NT2/D1 (cell line): ENCODE measurements at places on chromosomes 4 and X.

- no peak for DNase-seq
Measured at GRCh38 chr4:40373636-40374035, 38.5 kb downstream of the CHRNA9 start.

GRCh38 chr4:78331965-78332364, 219.6 kb upstream of the ANXA3 start:
- no peak for DNase-seq

DNA sequence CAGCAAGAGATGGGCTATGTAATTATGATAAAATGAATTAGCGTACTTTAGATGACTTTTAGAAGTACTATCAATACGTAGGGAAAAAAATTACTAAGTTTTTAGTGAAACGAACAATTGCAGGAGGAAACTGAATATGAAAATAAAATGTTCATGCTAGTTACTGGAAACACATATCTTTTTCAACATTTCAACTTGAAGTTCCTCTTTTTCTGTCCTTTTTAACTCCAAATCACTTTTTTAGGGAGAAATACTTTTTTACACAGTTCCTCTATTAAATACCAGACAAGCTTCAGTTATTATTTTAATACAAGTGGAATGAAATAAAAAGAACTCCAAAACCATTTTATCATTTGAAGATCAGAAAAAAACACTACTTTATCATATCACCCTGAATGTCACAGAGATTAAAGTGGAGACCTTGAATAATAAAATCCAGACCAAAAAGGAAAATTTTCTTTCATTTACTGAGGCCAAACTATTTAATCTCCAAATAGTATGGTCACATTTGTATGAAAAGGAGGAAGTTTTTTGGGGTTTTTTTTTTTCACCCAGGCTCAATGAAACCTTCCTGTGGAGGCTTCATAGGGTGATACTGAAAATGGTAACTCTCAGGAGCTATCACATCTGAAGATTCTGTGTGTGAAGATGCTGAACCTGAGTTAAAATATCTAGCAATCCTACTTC, 306.2 kb downstream of the INPP4B start:
- no peak for DNase-seq

DNA sequence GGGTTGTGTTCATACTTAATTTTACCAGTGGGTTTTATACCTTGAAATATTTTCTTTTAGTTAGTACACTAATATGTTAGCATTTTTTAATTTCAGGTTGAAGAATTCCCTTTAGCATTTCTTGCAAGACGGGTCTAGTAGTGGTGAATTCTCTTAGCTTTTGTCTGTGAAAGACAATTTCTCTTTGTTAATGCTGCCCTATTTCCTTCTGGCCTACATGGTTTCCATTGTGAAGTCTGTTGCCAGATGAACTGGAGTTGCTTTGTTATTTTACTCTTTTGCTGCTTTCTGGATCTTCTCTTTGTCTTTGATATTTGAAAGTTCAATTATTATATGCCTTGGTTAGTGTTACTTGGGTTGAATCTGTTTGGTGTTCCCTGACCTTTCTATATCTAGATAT, 25.0 kb upstream of the MTHFD2L start:
- no peak for DNase-seq

DNA sequence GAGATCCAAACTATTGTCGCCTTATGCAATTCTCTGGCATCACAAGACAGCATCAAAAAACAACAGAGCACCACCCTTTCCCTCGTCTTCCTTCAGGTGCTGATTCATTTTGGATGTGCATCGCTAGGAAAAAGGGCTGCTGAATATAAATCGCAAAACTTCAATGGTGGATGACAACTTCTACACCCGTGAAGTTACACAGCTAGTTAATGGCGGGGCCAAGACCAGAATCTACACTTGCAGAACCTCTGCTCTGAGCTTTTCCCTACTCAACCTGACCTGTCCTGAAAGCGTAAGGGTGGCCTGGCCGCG, 674 bp downstream of the GNPDA2 start:
- DNase-seq: no peak

DNA sequence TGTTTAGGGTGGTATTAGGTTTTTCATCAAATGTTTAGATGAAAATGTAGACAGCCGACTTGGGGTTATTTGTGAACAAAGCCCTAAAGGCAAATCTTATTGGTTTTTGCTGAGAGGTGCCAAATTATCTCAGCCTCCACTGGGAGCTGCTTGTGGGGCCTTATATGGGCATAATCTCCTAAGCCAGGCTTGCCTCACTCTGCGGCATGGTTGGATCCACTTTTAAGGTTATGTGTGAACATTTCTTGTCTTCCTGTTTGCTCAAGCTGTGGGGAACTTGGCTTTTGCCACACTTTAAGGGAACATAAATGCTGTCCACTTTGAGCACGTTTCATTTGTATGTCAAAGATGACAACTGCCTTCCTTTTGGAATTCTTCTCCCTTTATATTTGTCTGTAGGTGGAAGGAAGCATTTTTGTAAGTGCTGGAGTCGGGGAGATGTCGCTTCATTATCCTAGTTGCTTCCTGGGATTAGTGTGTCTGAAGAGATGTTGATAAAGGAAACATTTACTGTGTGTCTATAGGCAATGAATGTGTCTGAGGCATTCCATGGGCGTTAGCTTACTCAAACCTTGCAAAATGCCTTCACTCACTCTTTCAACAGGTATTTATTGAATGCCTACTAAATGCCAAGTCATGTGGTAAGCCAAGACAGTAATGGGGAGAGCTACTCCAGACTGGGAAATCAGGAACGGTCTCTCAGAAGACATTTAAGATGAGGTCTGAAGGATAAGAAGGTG, 78.3 kb downstream of the SLC9A6 start:
- no peak for DNase-seq

GRCh38 chr4:89275587-89275986, 32.0 kb downstream of the GPRIN3 start:
- DNase-seq: no peak

DNA sequence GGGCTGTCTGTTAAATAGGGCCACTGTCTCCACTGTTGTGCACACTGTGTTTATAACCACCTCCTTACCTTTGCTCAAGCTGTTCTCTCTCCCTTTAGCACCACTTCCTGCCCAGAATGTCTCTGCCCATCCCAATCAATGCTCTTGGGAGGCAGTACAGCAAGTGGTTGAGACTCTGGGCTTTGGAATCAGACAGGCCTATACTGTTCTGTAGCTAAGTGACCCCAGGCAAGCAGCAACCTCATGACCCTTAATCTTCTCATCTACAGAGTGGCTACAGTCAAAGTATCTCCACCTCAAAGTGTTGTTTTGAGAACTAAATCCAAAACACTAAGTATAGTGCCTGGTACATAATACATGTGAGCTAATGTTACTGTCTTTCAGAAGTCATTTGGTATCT, 3.8 kb upstream of the TXK start:
- no peak for DNase-seq

DNA sequence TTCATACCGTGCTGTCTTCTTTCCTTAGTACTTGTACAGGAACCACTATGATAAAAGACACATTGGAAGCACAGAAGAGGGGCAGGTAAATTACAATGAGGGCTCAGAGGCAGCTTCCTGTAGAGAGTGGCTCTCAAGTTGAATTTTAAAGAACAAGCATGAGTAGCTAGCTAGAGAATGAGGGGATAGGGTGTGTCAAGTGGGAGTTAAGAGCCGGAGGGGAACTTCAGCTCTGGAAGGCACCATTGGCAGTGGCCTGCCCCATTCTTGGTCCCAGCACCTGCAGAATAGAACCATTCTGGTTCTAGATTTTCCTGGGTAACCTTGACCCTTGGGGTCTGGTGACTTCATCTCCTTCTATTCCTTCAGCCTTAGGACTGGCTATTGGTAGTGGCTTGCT, 34.0 kb upstream of the JADE1 start:
- DNase-seq: no peak

GRCh38 chr4:177489471-177490246, 47.4 kb upstream of the AGA start:
- no peak for DNase-seq

DNA sequence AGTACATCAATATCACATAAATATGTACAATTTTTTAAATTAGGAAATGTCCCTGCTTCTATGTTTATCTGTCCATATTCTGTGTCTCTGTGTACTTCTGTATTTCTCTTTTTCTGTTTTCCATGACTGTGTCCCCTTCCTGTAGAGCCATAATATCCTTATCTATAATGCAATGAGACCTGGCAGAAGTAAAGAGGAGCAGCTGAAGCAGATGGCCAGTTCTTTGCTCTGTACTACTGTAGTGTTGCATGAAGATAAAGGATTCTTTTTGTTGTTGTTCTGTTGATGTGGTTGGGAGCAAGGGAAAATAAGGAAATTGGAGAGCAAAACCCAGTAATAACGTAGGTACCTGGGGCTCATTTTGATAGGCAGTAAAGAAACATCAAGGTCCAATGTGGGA, 301.7 kb downstream of the ADGRL3 start:
- no peak for DNase-seq

GRCh38 chrX:14939644-14940043, 66.4 kb downstream of the MOSPD2 start:
- peak; percentile 46 for DNase-seq

DNA sequence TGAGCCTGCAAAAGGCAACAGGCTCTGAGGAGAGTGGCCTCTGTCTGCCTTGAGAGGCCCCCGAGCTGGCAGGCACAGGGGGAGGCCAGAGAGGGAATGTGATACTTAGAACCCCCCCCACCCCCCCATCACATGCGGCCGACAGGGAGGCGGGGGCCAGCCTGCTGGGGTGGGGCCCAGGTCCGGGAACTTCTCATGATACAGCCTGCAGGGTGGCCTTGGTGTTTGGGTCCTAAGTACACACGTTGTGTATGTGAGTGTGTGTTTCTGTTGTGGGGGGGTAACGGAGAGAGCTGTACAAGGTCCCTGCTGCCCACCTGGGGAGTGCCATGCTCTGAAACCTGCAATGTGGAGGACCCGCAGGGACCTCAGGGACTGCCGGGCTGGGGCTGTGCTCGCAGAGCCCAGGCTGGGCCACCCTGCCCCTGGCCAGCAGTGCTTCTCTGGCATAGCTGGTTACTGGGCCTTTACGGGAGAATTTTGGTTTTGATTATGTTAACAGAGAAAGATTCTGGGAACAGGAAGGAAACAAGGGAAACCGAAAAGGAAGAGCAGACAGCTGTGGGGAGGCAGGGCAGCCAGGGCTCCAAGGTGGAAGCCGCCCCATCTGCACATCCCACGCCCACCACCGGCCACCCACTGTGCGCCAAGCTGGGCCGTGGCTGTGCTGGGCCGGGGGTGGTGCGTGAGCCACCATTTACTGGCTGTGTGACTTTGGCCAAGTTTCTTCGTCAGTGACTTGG, 19.9 kb downstream of the SH3BP2 start:
- no peak for DNase-seq

- DNase-seq: no peak
Measured at GRCh38 chr4:115121351-115122043, 8.1 kb upstream of the NDST4 start.

DNA sequence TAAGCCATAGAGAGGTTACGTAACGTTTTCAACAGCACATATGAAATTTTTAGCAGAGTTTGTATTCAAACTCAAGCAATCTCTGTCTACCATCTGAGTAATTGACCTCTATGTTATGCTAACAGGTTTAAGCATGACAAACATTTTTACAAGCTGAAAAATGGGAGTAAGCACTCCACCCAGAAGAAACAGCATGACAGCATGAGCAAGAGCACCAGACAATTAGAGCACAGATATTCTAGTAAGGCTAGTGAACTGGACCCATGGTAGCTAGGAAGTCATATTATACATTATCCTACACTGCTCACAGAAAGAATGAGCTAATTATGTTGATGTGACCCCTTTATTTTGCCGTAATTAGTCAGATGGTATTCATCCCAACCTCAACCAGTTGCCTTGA, 200.5 kb downstream of the PABPC4L start:
- no peak for DNase-seq

- DNase-seq: no peak
Measured at GRCh38 chr4:101695176-101695575, 95.4 kb upstream of the BANK1 start.

DNA sequence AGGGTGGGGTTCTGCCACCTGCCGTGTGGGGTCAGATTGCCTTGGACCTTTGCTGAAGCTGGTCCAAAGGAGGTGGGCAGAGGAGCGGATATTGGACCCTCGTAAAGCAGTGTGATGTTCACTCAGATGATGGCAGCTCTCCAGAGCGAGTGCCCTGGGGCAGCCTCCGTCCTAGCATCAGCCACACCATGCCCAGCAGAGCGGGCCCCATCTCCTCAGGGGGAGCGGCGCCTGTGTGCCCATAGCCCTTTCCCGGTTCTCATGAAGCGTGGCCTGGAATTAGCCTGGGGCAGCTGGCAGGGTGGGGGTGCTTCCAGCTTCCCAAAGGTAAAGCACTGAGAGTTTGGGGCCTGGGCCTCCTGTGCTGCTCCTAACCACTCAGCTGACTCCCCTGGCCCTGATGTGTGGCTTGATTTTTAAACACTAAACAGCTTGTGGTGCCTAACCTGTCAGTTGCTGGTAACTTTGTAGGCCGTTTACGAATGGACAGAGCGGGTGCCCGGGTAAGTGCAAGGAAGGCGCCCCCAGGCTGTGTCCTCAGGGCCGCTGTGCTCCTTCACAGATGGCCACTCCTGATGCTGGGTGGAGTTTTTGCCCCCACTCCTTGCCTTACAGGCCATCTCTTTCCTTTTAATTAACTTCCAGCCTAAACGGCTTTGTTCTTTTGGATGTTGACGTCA, 36.0 kb downstream of the NOP14 start:
- no peak for DNase-seq

GRCh38 chr4:104489731-104490095, 5.0 kb downstream of the CXXC4 start:
- no peak for DNase-seq

GRCh38 chrX:39427492-39427891, 626.2 kb downstream of the MID1IP1 start:
- DNase-seq: no peak

DNA sequence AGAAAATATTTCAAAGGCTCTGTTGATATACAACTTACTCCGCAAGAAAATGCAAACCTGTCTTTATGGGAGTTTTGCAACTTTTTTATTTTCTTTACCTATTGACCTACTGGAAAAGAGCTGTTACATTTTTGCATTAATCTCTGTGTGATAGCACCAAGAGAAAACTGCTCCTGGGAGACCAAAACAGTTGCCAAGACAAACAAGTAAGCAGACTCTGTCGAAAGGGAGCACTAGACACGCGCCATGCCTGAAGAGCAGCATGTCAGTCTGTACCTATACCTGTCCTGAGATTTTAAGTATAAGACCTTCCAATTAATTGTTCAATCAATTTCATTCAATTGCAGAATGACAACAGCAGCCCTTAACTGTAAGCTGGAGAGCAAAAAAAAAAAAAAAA, 56.0 kb upstream of the TECRL start:
- no peak for DNase-seq

GRCh38 chr4:128566693-128567092, 242.8 kb upstream of the JADE1 start:
- no peak for DNase-seq

- no peak for DNase-seq
Measured at GRCh38 chrX:6693051-6693450, 158.1 kb upstream of the VCX3A start.

DNA sequence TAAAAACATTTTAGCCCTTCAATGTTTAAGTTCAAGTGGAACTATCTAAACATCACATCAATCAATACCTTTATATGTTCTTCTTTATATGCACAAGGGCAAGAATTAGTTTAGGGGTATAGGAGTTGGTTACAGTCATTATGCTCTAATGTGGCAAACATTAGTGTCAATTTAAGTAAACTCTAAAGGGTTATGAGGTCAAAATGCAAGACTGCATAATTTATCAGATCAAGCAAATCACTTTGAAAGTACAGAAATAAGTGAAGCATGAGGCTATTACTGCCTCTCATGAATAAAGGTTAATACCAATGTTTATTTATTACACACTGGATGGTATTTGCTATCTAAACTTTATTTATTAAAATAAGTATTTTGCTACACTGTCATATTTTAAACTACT, 59.7 kb downstream of the MAB21L2 start:
- no peak for DNase-seq
